ENCODE measurements at places on chromosomes 7 and 10. TPM values are rescaled to one million over a fixed set of nuclear protein-coding genes. Genes with fewer than 3 reads are reported as not detected.

NPFFR1 gene
- total RNA-seq, result not detected

ZSCAN25 gene
- 9.2 TPM for total RNA-seq

NME8 gene
- total RNA-seq, result not detected

OR2A42 gene
- total RNA-seq, result under 0.01 TPM

SLC39A12 gene
- total RNA-seq, result not detected

STEAP4 gene
- total RNA-seq, result not detected

ZNF248 gene
- total RNA-seq, result 10.4 TPM

BAZ1B gene
- 48.7 TPM for total RNA-seq

CCDC201 gene
- not detected for total RNA-seq

CLCN1 gene
- not detected for total RNA-seq

SORCS3 gene
- not detected for total RNA-seq

TPK1 gene
- total RNA-seq, result 0.59 TPM

EPHA1 gene
- not detected for total RNA-seq

SEMA3C gene
- 455 TPM for total RNA-seq

RNF32 gene
- 0.69 TPM for total RNA-seq

EBLN1 gene
- not detected for total RNA-seq

FGFBP3 gene
- total RNA-seq, result 0.59 TPM

VWC2 gene
- not detected for total RNA-seq

PLAU gene
- total RNA-seq, result 56.4 TPM

STAMBPL1 gene
- total RNA-seq, result 19.6 TPM

COL17A1 gene
- 0.30 TPM for total RNA-seq

LRRC18 gene
- total RNA-seq, result not detected

CLDN3 gene
- not detected for total RNA-seq

CCDC146 gene
- 1.5 TPM for total RNA-seq

TAS2R5 gene
- 1.2 TPM for total RNA-seq

BTBD16 gene
- not detected for total RNA-seq

PAX4 gene
- not detected for total RNA-seq

SLC13A1 gene
- total RNA-seq, result not detected

HOXA10 gene
- total RNA-seq, result 13.7 TPM

SPDYE2 gene
- total RNA-seq, result not detected

CRYGN gene
- total RNA-seq, result not detected

DNAH11 gene
- total RNA-seq, result 1.2 TPM

ZNF273 gene
- total RNA-seq, result 3.4 TPM

SPDYE3 gene
- total RNA-seq, result not detected

LSM5 gene
- total RNA-seq, result 20.2 TPM

KIF11 gene
- 2.4 TPM for total RNA-seq

TRIM24 gene
- 21.0 TPM for total RNA-seq

SEMA3A gene
- 18.1 TPM for total RNA-seq

C7orf57 gene
- total RNA-seq, result not detected

ITIH5 gene
- 0.30 TPM for total RNA-seq

SLC26A3 gene
- not detected for total RNA-seq

ZNF394 gene
- total RNA-seq, result 25.8 TPM

NET1 gene
- total RNA-seq, result 127 TPM

HBP1 gene
- total RNA-seq, result 64.5 TPM

NODAL gene
- not detected for total RNA-seq

FAM171A1 gene
- total RNA-seq, result 27.5 TPM

TAS2R4 gene
- 1.4 TPM for total RNA-seq

CFAP46 gene
- total RNA-seq, result 2.2 TPM

CYP2C19 gene
- total RNA-seq, result not detected

NOBOX gene
- not detected for total RNA-seq

CTAGE15 gene
- not detected for total RNA-seq

MSS51 gene
- total RNA-seq, result 2.7 TPM
